ENCODE measurements at places on chromosomes 5 and 9. TPM values are rescaled to one million over a fixed set of nuclear protein-coding genes. Genes with fewer than 3 reads are reported as not detected.

DNA sequence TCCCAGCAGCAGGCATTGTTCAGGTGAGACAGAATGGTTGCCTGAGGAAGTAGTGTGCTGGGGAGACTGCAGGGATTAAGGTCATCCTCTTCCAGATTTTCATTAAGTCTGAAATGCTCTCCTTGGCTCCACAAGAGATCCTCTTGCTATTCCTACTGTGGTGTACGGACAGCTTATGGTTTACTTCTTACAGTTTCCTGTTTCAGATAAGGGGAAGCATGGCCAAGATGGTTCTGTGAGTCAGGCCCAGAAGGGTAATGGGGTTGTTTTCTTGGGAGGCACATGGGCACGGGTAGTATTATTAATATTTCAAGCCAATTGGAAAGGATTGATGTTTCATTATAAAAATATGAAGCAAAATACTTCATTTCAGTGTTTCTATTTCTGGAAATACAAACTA lies 42.9 kb downstream of the GLRX start:
- H3K4me1 ChIP-seq: peaks cover 5% of the 10 kb centered on the region
- no peaks in the 10 kb centered on the region for H3K27me3 ChIP-seq
- peaks cover 12% of the 10 kb centered on the region for H3K36me3 ChIP-seq
- no peak overlapping the region for H3K27ac ChIP-seq

DNA sequence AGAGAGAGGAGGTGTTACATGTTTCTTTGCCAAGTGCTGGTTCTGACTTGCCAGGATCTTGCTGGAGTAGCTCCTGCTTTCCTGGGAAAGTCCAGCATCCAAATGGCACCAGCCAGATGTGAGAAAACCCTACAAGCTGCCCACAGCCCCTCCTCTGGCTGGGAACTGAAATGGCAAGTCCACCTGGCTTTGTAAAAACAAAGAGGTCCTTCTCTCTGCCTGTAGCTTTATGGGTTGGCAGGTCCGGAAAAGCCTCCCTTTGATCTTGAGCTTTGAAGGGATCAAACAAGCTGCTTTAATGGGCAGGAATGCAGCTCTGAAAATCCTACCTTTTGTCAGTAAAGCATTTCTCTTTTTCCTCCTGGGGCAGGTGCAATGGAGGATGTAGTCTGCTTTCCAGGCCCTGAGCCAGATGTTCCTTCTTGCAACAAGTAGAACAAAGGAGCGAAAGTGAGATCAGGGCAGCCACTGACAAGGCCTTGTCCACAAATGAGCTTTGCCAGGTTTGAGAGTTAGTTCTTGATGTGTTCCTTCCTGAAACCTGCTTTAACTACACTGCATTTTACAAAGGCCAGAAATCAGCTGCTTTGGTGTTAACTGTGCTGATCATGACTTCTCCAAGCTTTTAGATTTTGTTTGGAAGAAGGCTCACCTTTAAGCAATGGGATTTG lies 456.7 kb downstream of the ZNF608 start:
- H3K4me1 ChIP-seq: peaks cover 28% of the 10 kb centered on the region
- H3K4me3 ChIP-seq: no peak overlapping the region
- no peaks in the 10 kb centered on the region for H3K36me3 ChIP-seq

GRCh38 chr5:13354611-13355010 lies 589.9 kb downstream of the DNAH5 start:
- no peaks in the 10 kb centered on the region for H3K27me3 ChIP-seq
- DNase-seq: no peak
- H3K4me3 ChIP-seq: no peak overlapping the region
- H3K4me1 ChIP-seq: no peaks in the 10 kb centered on the region
- H3K27ac ChIP-seq: no peak overlapping the region

DNA sequence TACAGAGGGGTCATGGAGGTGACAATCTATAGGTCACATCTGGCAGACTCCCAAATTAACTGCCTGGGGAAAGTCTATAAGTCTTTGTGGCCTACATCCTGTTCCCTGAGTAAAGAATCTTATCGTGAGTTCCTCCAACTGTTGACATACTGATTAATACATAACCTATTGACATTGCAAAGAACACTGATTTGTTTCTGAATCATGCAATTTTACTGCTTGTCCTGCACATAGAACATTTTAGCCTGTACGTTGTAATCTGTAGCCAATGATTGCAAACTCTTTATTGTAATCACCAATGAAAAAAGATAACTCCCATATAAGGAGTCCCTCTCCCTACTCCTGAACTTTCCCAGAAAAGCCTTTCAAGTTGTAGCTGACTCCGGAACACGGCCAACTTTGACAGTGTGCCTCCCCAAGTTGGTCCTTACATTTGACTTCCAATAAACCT lies 18.8 kb upstream of the OR2K2 start:
- no peaks in the 10 kb centered on the region for H3K4me1 ChIP-seq
- H3K4me3 ChIP-seq: no peak overlapping the region
- no peaks in the 10 kb centered on the region for H3K36me3 ChIP-seq
- DNase-seq: no peak

GRCh38 chr5:137753691-137754187 lies 424 bp downstream of the HNRNPA0 start:
- peak overlapping the region; percentile 98 for H3K4me3 ChIP-seq
- H3K36me3 ChIP-seq: peaks cover 18% of the 10 kb centered on the region
- no peak for DNase-seq
- peaks cover 31% of the 10 kb centered on the region for H3K4me1 ChIP-seq
- peaks cover 15% of the 10 kb centered on the region for H3K27me3 ChIP-seq

DNA sequence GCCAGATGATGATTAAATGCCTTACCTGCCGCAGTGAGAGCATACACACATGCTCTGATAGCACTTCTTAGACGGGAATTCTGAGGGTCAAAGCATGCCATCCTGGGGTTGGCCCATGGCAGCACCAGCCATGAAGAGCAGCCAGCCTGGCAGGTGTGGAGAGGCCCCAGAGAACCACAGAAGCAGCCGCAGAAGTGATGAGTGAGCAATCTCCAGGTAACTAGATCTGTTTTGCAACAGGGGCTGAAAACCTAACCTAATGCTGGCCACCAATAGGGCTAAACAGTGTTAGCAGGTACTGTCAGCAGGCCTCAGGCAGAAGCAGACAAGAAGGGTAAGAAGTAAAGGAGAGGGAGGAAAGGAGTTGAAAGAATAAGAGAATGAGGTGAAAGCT lies 33.5 kb upstream of the HOMER1 start:
- H3K27ac ChIP-seq: no peak overlapping the region
- H3K4me3 ChIP-seq: no peak overlapping the region
- H3K36me3 ChIP-seq: no peaks in the 10 kb centered on the region
- DNase-seq: no peak
- H3K4me1 ChIP-seq: peaks cover 8% of the 10 kb centered on the region

DNA sequence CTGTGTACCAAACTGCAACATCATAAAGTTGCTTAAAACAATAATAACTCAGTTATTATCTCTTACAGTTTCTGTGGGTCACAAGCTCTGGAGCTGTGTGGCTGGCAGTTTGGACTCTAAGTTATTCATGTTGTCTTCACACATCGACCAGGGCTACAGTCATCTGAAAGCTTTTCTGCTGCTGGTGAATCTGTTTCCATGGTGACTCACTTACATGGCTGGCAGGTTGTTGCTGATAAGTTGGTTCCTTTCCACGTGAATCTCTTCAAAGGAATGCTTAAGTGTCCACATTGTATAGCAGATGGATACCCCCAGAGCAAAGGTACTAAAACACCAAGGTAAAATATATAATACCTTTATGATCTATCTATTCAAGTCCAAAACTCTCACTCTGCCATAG lies 44.8 kb upstream of the CYLC2 start:
- H3K4me3 ChIP-seq: no peak overlapping the region
- DNase-seq: no peak
- H3K4me1 ChIP-seq: no peaks in the 10 kb centered on the region
- H3K27me3 ChIP-seq: no peaks in the 10 kb centered on the region
- no peak overlapping the region for H3K27ac ChIP-seq

- H3K36me3 ChIP-seq: no peaks in the 10 kb centered on the region
- no peaks in the 10 kb centered on the region for H3K4me1 ChIP-seq
- DNase-seq: no peak
- no peaks in the 10 kb centered on the region for H3K27me3 ChIP-seq
Measured at GRCh38 chr5:57859626-57860025, 377.0 kb upstream of the ACTBL2 start.

- no peak overlapping the region for H3K27ac ChIP-seq
- no peak for DNase-seq
- H3K4me3 ChIP-seq: no peak overlapping the region
- H3K27me3 ChIP-seq: no peaks in the 10 kb centered on the region
Measured at GRCh38 chr9:70557661-70558369, 143.4 kb upstream of the KLF9 start.

GRCh38 chr5:96259151-96259772 lies 173.8 kb downstream of the PCSK1 start:
- H3K4me3 ChIP-seq: no peak overlapping the region
- DNase-seq: no peak
- no peak overlapping the region for H3K27ac ChIP-seq
- H3K36me3 ChIP-seq: no peaks in the 10 kb centered on the region
- H3K27me3 ChIP-seq: no peaks in the 10 kb centered on the region

DNA sequence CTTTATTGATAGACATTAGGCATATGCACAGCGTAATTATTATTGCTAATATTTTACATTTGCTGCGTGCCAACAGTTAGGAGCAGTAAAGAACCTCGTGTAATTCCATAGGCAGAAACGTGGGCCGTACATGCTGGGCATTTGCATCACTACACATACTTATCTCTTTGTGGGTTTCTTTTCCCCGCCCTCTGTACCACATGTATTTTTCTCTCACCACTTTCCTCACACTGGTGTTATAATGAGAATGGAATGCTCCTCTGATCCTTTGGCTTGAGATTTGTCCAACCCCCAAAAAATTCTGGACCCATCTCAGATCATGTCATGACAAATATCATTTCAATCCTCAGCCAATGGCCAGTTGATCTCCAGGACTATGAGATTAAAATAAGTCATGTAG lies 1952.6 kb upstream of the WWC1 start:
- no peaks in the 10 kb centered on the region for H3K27me3 ChIP-seq
- H3K27ac ChIP-seq: no peak overlapping the region
- no peak for DNase-seq

GRCh38 chr5:69049796-69050195 lies 44.0 kb upstream of the SLC30A5 start:
- H3K4me1 ChIP-seq: peaks cover 5% of the 10 kb centered on the region
- DNase-seq: no peak
- no peak overlapping the region for H3K27ac ChIP-seq
- no peaks in the 10 kb centered on the region for H3K27me3 ChIP-seq
- no peaks in the 10 kb centered on the region for H3K36me3 ChIP-seq
- H3K4me3 ChIP-seq: no peak overlapping the region

- no peaks in the 10 kb centered on the region for H3K27me3 ChIP-seq
- no peak overlapping the region for H3K4me3 ChIP-seq
- H3K27ac ChIP-seq: no peak overlapping the region
- DNase-seq: no peak
- no peaks in the 10 kb centered on the region for H3K4me1 ChIP-seq
Measured at GRCh38 chr5:9348401-9348996, 197.4 kb downstream of the SEMA5A start.

GRCh38 chr5:95743232-95743631 lies 12.1 kb downstream of the RHOBTB3 start:
- H3K4me1 ChIP-seq: peaks cover 12% of the 10 kb centered on the region
- no peaks in the 10 kb centered on the region for H3K27me3 ChIP-seq
- H3K4me3 ChIP-seq: no peak overlapping the region
- no peak for DNase-seq
- peak overlapping the region; percentile 6 for H3K27ac ChIP-seq

GRCh38 chr5:115461093-115461492 lies 83.5 kb downstream of the FEM1C start:
- no peaks in the 10 kb centered on the region for H3K27me3 ChIP-seq
- no peak for DNase-seq
- no peak overlapping the region for H3K27ac ChIP-seq
- no peaks in the 10 kb centered on the region for H3K36me3 ChIP-seq
- no peak overlapping the region for H3K4me3 ChIP-seq

- no peak overlapping the region for H3K27ac ChIP-seq
- DNase-seq: no peak
- no peaks in the 10 kb centered on the region for H3K4me1 ChIP-seq
Measured at GRCh38 chr5:115243412-115243811, 19.3 kb downstream of the PGGT1B start.

DNA sequence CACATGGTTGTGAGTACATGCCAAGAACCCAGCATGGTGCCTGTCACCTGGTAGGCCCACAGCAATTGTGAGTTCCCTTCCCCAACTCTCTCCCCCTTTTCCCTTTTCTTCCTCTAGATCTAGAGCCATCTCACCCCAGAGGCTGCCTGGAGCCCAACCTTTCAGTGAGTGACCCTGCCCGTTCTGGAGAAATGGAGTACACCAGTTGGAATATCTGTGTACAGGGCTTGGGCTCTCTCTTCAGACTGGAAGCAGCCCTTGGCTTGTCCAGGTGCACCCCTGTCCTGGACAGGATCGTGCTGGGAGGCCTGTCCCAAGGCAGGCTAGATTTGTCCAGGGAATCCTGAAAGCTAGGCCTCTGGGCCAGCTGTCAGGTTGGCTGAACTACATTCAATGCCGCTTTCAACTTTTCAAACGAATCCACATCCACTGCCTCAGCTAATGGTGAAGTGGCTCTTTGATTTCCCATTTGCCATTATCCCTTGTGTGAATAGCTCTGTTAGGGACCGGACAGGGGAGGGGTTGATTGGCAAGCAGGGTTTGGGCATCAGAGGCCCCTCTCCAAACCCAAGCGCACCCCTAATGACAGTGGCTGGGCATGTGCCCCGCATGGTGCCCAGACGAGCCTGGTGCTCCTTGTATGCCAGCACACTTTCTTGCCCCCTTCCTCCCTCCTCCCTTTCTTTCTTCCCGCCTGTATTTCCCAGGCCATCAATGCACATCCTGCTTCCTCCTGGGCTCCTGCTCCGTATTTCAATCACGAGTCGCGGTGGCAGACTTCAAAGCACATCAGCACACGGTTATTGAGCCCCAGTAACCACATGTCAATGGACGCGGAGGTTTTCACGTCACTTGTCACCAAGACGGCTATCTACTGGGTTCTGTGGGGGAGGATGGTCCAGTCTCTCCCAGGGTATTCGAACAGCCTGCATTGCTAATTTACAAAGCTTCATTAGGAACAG lies 211.2 kb downstream of the DAB2IP start:
- no peak overlapping the region for H3K27ac ChIP-seq
- H3K4me1 ChIP-seq: peaks cover 23% of the 10 kb centered on the region
- H3K27me3 ChIP-seq: peaks cover 56% of the 10 kb centered on the region
- no peaks in the 10 kb centered on the region for H3K36me3 ChIP-seq
- no peak for DNase-seq

- DNase-seq: no peak
- no peak overlapping the region for H3K4me3 ChIP-seq
- peaks cover 8% of the 10 kb centered on the region for H3K4me1 ChIP-seq
Measured at GRCh38 chr5:160835818-160836528, 16.0 kb downstream of the ATP10B start.

The SPATA31D4 gene
- total RNA-seq: not detected

The LECT2 gene
- total RNA-seq: not detected

The MEF2C gene
- total RNA-seq: 46.0 TPM

The NKD2 gene
- total RNA-seq: 20.6 TPM

The PCDHB10 gene
- total RNA-seq: 5.5 TPM

The CBY3 gene
- total RNA-seq: not detected

The PCDHGC4 gene
- 15.9 TPM for total RNA-seq

The FCN1 gene
- not detected for total RNA-seq

The CORO2A gene
- total RNA-seq: 9.5 TPM

Measured in neural crest cell (in vitro differentiated cells).